NCI-H1694 (cell line): ENCODE measurements at places on chromosomes 3 and 15.

DNA sequence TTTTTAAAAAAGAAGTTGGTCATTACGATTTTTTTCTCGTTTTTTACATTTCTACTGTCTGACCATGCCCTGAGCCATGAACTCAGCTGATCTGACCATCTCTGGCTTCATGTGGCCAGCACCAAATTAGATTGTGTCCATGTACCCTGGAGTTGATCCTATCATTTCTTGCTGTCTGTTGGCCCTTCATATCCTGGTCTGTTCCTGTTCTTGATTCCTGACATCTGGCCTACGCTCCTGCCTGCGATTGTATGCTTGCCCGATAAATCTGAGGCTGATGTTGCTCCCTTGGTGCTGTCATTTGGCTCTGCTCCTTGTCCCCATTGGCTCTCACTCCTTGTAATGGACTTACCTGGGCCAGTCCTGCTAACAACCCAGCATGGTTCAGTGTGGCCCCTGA lies 89.8 kb upstream of the IGSF10 start:
- no peak for DNase-seq

DNA sequence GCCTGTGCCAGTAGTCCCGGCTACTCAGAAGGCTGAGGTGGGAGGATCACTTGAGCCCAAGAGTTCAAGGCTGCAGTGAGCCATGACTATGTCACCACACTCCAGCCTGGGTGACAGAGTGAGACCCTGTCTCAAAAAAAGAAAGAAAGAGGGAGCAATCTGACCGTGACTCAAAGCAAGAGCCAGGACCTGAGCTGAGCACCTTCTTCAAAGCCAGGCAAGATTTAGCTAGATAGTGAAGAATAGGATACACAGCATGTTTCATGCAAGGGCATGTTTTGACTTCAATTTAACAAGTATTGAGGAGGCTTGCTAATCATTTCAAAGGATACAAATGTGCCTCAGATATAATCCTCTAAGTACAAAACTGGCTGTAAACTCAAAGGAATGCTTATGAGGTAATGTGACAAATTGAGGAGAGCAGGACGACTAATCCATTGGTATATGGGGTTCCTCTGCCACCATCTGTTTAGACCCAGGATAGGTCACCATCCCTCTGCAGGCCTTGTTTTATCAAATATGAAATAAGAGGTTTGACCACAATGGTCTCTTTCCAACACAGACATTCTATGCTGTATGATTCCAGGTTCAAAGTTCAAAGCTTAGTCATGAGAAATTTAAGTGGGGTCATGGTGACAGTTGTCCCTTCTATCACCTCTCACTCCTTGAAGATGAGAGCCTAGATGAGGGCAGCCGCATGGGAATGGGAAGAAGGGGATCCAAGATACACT lies 33.2 kb downstream of the RAB27A start:
- no peak for DNase-seq

DNA sequence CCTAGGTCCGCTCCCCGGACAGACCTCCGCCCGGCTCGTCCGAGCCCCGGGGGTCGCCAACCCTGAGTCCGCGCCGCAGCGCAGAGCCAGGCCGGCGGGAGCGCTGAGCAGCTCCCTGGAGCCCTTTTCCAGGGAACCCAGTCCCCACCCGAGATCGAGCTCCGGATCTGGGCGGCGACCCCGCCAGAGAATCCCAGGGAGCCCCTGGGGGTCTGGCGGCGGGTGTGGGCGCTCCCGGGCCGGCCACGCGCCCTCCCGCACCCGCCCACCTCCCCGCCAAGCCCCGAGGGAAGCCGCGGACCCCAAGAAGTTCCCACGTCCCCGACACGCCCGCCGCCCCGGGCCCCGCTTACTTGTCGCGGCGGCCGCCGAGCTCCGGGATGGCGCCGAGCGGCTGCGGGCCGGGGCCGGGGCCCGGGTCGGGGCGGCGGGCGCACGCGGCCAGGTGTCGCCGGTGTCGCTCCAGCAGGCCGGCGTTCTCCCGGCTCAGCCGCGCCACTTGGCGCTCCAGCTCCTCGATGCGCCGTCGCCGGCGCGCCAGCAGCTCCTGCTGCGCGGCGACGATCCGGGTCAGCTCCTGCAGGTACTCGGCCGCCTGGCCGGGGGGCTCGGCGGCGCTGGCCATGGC lies 137.7 kb downstream of the NUP210 start:
- DNase-seq: no peak

GRCh38 chr3:49313896-49314688 lies 25.8 kb downstream of the USP4 start:
- no peak for DNase-seq

GRCh38 chr15:82847703-82848102 lies 38.3 kb downstream of the WHAMM start:
- no peak for DNase-seq

GRCh38 chr15:43903864-43904290 lies 77.1 kb downstream of the WDR76 start:
- peak; percentile 81 for DNase-seq

- DNase-seq: no peak
These were observed 31.0 kb downstream of the CPA3 start for GRCh38 chr3:148896062-148896461.

DNA sequence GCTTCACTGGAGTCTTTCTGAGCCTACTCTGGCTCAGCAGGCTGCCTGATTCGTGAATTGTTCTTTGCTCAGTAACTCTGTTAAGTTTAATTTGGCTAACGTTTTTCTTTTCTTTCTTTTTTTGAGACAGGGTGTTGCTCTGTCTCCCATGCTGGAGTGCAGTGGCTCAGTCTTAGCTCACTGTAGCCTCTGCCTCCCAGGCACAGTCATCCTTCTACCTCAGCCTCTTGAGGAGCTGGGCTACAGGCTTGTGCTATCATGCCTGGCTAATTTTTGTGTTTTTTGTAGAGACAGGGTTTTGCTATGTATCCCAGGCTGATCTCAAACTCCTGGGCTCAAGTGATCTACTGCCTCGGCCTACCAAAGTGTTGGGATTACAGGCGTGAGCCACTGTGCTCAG lies 165.0 kb downstream of the PEX5L start:
- DNase-seq: no peak

DNA sequence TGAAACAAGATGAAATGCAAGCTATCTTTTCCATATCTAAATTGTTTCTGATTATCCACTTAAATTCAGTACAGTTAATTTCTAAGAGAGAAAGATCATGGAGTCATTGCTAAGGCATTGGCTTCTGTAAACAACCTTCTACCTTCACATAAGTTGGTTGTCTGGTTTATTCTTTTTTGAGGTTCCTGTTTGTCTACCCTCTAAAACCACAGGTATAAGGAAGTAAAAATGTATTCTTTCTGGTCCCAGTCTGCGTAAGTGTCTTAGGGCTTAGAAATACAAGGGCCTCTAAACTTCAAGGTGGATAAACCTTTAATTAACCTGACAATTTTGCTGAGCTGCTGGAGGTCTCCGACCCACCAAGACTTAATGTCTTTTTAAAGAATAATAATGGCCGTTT lies 3.6 kb upstream of the ATOSA start:
- DNase-seq: no peak

- DNase-seq: no peak
These were observed 154.5 kb upstream of the NSMCE3 start for GRCh38 chr15:29424118-29424517.

GRCh38 chr3:47394140-47394870 lies 13.5 kb downstream of the PTPN23 start:
- no peak for DNase-seq

DNA sequence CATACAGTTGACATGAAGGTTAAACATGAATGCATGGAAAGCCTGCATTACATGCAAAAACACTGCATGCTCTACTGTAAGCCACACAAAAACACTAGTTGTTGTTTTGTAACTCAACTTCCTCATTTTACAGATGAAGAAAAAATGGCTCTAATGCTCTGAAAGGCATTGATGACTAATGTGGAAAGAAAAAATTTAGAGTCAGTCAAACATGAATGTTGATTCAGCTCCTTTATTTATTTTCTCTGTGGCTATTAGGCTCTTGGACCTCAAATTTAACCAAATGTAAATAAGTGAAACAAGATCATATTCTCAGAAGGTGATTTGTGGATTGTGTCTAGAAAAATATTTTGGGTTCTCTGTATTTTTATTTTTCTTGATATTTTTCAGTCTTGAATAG lies 336.7 kb upstream of the ZNF717 start:
- no peak for DNase-seq

DNA sequence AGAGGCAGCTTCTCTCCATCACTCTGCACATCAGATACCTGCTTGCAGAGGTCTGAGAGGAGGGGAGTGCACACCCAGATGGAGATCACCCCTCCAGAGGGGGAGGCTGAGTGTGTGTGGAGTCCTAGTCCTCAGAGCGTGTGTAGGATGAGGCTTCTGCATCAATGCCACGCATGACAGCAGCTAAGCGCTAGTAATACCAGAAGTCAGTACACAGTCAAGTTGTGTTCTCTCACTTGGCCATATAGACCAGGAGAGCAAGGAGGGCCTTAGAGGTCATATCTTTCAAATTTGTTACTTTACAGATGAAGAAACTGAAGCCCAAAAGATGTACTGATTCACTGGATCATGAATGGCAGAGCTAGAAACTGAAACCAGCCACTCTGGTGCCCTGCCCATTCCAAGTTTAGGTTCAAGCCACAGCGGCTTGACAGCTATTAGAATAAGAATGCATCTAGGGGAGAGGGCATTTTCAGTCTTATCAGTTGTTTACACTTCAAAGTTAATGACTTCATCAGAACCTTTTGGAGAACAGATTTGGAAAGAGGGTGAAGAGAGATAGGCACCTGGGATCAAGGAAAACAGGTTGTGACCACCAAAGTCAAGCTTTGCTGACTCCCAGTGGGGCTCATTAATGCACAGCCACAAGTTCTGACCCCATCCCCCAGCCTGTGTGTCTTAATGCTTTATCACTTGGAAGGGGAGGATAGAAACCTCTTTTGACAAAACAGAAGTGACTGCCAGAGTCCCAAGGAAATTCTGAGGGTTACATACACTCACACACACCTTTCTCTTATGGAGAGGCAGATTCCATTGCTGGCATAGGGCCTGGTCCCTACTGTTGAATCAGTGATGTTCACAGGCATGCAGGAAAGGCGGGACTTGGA lies 310.3 kb downstream of the CHST2 start:
- DNase-seq: no peak

- no peak for DNase-seq
These were observed 6.9 kb downstream of the MTMR10 start for GRCh38 chr15:30984542-30984941.

DNA sequence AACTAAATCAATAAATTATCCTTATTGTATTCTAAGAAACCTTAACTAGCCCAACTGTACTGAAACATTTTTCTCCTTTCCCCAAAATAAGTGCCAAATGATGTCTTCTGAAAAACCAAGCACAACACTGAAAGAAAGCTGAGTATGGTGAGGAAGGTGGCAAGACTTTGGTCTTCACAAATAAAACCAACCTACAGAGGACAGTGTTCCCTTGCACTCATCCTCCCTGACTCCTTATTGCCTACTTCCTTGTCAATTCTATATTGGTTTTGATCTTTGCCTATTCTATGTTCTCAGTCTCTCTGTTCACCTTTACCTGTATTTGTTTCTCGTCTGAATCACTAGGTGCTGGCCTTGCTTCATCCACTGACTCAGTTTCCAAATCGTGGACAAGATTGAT lies 490.1 kb upstream of the ZNF385D start:
- no peak for DNase-seq

- no peak for DNase-seq
These were observed 724.8 kb upstream of the CFAP20DC start for GRCh38 chr3:59774634-59775033.

- no peak for DNase-seq
These were observed 7.0 kb downstream of the SLCO3A1 start for GRCh38 chr15:91860498-91860897.

DNA sequence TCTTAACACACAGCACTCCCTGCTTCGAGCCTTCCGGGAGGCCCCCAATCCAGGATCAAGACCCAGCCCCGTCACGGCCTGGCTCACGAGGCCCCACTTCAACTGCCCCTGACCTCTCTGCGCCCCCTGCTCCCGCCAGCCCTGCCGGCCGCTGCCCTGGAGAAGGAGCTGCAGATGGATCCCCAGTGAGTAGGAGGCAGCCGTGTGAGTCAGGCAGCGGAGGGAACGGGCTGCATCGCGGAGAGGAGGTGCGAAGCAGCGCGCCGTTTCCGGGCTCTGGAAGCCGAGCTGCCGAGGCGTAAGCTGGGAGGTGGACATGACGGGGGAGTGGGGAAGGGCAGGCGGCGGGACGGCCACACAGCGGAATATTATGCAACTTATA lies 133.4 kb downstream of the TPRA1 start:
- no peak for DNase-seq

DNA sequence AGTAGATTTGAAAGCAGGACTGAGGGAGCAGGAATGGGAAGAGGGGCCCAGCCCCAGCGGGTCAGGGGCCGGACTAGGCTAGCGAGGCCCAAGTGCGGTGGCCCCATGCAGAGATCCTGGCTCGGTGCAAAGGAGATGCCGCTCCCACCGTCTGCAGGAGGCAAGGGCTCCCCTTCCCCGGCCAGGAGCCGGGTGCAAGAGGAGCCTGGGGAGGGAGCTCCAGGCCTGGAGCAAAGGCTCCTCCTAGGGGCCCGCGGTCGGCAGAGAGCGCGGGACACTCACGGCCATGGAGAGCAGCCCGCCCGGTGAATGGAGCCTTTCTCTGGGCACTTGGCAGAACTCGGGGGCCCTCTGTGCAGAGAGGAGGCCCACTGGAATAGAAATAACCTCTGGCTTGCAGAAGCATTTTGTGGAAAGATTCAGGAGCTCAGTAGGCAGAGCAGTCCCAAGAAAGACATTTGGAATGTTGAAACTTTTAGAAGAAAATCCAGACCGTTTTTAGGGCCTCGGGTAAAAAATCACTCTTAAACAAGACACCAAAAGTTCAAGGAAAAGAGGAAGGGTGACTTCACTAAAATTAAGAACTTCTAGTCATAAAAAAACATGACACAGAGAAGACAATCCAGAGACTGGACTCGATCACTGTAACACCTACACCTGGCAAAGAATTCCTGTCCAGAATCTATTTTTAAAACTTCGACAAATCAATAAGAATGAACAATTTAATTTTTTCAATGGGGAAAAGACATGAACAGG lies 43.0 kb upstream of the USP3 start:
- no peak for DNase-seq

- no peak for DNase-seq
These were observed 817 bp upstream of the PLXNA1 start for GRCh38 chr3:126982126-126982470.

DNA sequence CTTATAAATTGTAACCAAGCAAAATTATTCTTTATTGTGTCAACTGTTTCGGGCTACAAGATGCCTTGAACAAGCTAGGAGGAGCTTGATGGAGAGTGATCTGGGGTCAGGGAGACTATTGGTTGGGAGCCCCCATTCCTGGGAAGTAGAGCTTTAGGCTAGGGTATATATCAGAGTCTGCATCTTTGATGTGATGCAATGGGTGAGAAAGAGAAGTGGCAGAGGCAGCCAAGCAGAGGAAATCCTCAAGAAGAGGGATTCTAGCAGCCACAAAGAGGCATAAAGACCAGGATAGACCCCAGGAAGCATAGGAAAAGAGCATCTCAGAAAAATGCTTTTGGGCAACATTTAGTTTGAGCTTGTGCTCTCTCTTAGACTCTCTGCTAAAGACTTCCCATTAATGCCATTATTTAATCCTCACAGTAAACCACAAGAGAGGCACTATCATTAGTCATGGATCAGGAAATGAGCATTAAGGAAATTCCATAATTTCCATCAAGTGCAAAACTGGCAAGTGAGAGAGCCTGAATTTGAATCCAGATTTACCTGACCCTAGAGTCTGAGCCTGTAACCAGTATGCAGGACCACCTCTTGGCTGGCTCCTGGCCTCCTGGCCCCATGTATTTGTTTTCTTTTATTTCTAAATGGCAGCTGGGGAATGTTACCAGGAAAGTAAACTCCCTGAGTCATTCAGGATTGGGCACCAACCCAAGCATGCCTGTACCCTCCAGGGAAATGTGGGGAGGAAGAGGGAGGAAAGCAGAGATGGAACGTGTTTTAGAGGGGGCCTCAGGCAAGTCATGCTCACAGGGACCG lies 118.7 kb downstream of the RPL22L1 start:
- DNase-seq: peak; percentile 24
